ENCODE measurements at places on chromosomes 6 and 20. TPM values are rescaled to one million over a fixed set of nuclear protein-coding genes. Genes with fewer than 3 reads are reported as not detected.

Gene STAU1
- 32.4 TPM for total RNA-seq

Gene AGER
- total RNA-seq = 0.58 TPM

Gene PLCB4
- 7.1 TPM for total RNA-seq

Gene HMGN3
- 23.1 TPM for total RNA-seq

Gene VSX1
- total RNA-seq = not detected

Gene ADGRF5
- total RNA-seq = 43.1 TPM

Gene ZSCAN26
- total RNA-seq = 20.6 TPM

Gene MRPL14
- total RNA-seq = 49.9 TPM

Gene OOEP
- total RNA-seq = not detected

Gene ANKRD6
- 2.5 TPM for total RNA-seq

Gene TFAP2A
- not detected for total RNA-seq

Gene HLA-DMB
- 1.4 TPM for total RNA-seq

Gene ADGB
- total RNA-seq = not detected

Gene HACE1
- 14.4 TPM for total RNA-seq

Gene ATP6V1G2
- 5.1 TPM for total RNA-seq

Gene KIF25
- total RNA-seq = 2.0 TPM

Gene CST2
- total RNA-seq = 6.9 TPM

Gene OSER1
- total RNA-seq = 49.7 TPM

Gene STMND1
- not detected for total RNA-seq

Gene TCFL5
- 18.6 TPM for total RNA-seq

Gene C20orf96
- total RNA-seq = 2.0 TPM

Gene ECHDC1
- 82.8 TPM for total RNA-seq

Gene CGAS
- 10.2 TPM for total RNA-seq

Gene FAM209B
- total RNA-seq = not detected

Gene SNAI1
- 0.56 TPM for total RNA-seq

Gene RPRD1B
- total RNA-seq = 17.2 TPM

Gene WFDC10B
- not detected for total RNA-seq

Gene CTAGE9
- not detected for total RNA-seq

All from regular cardiac myocyte (primary cell).